ENCODE measurements at places on chromosomes 12 and 14. TPM values are rescaled to one million over a fixed set of nuclear protein-coding genes. Genes with fewer than 3 reads are reported as not detected.

Gene OS9
- total RNA-seq: 283 TPM

Gene TPH2
- total RNA-seq: not detected

Gene FAIM2
- total RNA-seq: 2.6 TPM

Gene WNT1
- total RNA-seq: not detected

Gene PLEKHD1
- total RNA-seq: under 0.01 TPM

Gene OAS1
- total RNA-seq: 0.87 TPM
